ENCODE measurements at places on chromosomes 3 and 15.

DNA sequence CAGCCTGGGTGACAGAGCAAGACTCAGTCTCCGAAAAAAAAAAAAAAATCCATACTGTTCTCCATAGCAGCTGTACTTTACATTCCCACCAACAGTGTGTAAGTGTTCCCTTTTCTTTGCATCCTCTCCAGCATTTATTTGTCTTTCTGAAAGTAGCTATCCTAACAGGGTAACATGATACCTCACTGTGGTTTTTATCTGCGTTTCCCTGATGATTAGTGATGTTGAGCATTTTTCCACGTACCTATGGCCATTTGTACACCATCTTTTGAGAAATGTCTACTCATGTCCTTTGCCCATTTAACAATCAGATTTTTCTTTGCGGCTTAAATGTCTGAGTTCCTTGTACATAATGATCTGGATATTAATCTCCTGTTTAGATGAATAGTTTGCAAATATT lies 119.3 kb downstream of the RFX7 start:
- no peak for DNase-seq

DNA sequence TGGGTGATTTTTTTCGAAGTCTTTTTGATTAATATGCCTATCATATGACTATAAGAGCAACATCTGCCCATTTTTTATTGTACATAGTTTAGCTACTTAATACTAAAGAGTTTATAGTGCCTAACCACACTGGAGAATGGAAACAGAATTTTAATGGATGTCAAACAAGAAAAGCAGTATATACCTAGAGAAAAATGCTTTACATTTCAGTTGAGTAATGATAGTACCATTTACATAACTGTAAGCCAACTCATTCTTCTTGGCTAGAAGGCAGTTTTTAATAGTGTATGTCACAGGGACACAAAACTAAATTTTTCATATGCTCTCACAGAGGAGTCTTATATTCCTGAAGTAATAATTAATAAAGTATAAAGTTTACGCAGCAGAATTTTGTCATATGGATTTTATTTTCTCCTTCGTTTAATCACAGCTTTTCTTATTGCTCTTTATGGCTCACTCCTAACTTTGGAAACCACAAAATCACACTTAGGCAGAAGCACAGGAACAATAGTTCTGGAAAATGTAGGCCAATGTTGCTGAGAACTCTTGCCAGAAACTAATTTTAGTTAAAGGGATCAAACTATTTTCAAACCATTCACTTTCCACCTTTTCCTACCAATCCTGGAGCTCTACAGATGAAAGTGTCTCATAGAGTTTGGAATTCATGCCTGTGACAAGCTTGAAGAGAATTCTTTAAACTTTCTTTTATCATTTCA lies 243.6 kb downstream of the ZIC1 start:
- no peak for DNase-seq

DNA sequence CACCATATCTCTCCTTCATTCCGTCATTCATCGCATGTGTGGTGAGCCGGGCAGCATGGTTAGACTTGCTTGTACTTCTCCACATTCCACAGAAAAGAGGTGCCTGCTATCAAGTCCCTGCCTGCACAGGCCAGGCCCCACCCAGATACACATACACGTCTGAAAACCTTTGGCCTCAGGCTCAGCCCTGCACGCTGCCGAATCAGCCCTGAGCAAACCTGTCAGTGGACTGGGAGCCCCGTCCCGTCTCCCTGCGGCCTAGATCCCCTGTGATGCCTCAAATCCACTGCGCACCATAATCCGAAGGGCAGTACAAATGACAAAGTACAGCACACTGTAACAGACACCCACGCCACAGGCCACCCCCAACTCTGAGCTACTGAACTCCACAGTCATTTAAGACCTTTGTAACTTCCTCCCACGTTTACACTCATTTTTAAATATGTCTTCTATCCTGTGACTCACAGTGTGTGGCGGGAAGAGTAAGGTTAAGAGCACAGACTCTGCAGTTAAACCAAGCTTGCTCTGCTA lies 67.1 kb downstream of the MB21D2 start:
- DNase-seq: peak; percentile 77

DNA sequence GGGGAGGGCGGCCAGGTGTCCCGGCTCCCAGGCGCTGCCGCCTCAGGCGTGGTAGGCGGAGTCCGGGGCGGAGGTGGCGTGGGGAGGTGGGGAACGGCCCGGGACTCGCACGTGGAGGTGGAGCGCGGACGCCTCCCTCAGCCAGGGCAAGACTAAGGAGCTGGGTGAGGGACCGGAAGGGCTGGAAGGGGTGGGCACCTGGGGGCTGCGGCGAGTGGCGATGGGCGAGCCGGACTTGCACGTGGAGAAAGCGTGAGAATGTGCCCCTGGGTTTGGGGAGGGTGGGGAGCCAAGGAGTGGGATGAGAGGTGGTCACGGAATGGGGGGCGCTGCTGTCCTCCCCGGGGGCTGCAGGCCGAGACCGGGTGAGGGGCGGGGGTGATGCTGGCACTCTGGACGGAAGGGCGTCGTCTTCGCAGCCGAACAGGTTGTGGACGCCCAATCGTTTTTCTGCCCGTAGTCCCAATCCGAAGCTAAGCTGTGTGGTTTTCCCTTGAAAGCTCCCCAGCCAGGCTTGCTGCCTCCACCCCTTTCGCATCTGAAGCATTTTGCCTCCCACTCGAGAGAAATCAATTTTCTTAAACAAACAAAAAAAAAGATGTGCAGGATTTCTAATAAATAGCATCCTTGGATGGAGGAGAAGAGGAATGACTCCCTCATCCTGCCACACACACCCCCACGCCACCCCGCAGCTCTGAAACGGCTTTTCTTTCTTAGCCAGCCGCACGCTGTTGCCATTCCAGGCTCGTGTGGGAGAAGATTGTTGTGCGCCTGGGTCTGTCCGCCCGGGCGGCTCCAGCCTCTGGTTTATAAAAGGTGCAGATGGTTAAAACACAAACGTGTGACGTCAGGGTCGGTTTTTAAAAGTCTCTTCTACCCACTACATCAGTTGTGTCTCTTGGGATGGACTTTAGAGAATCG lies 62.5 kb upstream of the ANKRD28 start:
- DNase-seq: peak; percentile 85

DNA sequence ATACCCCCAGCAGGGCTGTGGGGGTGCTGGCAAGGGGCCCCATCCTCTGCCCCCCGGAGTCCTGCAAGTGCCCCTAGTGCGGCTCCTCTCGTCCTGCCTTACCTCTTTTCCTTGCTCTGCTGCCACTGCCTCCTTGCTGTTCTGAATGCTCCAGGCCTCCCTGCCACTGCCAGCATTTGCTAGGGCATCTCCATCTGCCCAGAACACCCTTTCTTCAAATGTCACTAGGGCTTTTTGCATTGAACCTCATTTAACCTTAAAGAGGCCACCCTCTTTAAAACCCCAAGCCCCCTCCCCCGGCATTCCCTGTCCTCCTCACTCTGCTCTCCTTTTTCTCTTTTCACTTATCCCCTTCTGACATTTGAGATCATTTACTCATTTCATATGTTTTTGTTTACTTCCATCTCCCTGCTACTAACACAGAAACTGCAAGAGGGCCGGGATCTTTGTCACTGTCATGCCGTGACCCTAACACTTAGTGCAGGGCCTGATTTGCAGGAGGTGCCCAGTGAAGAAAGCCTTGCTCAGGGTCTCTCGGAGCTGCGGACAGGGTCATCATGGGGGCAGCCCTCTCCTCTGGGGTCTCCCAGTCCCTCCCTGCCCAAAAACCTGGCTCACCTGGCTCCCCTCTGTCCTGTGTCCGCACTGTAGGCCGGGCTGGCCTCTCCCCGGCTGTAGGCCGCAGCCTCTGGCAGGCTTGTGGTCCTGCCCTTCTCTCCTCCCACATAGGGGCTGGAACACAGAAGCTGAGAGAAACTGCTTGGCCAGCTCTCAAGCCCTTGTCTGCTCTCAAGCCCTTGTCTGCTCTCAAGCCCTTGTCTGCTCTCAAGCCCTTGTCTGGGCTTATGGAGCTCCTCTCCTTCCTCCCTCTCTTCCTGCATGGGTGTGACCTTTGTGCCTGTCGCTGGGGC lies at the start of gene ACOX2:
TSS of gene ACOX2 (minus strand) at position 690 of the 911 bp plus-strand sequence. CDS start 2,084 bp downstream, outside the sequence.
- DNase-seq: no peak

- peak; percentile 73 for DNase-seq
Observed at GRCh38 chr3:24494618-24495325, at the start of gene THRB. Gene THRB, minus strand, starts transcription at chr3:24494850.

DNA sequence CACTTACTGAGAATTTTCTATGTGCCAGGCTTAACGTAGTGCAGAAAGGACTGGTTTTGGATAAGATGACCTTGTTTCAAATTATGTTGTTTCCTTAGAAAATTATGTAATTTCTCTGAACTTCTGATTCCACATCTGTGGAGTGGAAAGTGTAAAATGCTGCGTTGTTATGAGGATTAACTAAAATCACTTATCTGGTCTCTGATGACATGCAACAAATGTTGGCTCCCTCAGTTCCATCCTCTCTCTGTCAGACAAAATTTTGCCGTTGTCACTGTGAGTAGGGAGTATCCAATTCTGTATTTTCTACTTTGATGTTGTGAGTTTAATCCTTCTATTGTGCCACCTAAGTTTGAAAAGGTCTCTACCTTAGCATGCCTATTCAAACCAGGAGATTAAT lies 175.5 kb downstream of the KCNMB2 start:
- no peak for DNase-seq

DNA sequence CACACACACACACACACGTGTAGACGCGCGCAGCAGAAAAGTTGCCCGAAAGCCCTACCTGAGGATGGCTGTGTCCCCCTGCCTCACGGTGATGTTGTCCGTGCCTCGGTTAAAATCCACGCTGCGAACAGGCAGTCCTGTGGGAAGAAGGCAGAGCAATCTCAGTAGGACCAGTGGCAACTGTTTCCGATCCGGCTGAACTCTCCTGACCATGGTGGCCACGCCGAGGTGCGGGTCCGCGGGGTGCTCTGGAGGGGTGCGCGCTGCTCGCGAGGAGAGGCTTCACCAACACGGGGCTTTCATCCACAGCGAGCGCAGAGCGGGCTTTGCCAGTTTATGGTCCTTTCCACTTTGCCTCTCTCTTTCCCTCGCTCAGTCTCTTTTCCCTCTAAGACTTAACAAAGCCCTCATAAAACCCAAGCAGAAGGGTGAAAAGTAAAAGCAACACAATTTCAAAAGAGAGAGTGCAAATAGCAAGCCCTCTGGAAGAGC lies 422 bp downstream of the LSAMP start:
- peak; percentile 73 for DNase-seq

GRCh38 chr3:49570028-49570654 lies 15.9 kb downstream of the BSN start:
- no peak for DNase-seq

DNA sequence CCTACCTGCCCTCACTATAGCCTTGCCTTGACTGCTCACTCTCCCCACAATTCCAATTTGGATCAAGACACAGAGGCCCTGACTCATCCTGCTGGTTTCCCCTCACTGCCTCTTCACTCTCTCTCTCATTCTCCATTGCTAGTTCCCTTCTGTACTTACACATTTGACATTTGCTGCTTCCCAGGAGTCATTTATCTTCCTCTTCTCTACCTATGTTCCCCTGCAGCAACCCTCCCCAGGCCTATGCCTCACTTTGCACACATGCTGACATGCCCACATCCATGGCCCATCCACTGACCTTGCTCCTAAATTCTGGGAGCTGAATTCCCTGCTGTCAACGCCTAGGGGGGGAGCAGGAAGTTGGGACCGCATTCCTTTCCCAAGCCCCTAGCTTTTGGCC lies 82.2 kb downstream of the SRGAP3 start:
- DNase-seq: no peak

- DNase-seq: peak; percentile 78
Observed at GRCh38 chr15:101359365-101359947, 64.4 kb upstream of the SNRPA1 start.

- no peak for DNase-seq
Observed at GRCh38 chr3:179760944-179761343, 108.1 kb downstream of the USP13 start.

GRCh38 chr3:61522060-61522459 lies 39.3 kb upstream of the PTPRG start:
- DNase-seq: no peak

- DNase-seq: no peak
Observed at GRCh38 chr15:58951388-58952007, 18.0 kb upstream of the SLTM start.

DNA sequence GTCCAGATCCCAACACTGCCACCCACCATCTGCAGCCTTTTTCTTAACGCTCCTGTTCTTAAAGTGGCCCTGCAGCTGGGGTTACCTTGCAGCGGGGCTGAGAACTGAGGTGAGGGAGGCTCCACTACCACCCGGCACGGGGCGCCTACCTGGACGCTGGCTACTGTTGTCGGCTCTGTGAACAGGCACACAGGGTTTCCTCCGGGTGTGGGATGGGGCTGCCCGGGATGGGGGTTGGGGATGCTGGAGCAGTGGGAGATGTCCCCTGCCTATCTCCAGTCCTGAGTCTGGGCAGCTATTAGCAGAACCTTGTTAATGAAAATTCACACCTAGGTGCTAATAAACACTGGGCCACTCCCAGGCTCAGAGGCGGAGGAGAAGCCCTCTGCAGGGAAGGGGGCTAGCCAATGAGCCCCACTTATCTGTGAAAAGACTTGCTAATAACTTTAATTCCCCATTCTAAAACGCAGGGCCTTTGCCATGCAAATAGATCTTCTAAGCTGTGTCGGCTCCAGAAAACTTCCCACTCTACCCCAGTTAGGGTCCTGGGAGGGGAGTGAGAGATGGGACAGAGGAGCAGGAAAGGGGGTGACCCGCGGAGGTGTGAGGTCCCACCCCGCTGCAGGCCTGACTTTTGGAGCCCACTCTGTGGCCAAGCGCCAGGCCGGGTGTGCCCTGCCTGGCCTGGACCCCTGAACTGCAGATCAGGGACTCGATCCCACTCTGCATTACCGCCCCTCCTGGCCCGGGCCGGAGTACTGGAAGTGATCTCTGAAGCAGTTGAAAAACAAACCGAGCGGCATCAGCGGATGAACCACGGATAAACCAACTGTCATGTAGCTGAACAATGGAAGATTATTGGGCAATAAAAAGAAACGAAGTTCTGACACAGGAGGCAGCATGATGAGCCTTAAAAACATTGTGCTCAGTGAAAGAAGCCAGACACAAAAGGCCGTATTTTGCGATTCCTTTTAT lies 3.1 kb downstream of the MESP1 start:
- no peak for DNase-seq

- no peak for DNase-seq
Observed at GRCh38 chr3:136734382-136735070, 17.7 kb downstream of the STAG1 start.

DNA sequence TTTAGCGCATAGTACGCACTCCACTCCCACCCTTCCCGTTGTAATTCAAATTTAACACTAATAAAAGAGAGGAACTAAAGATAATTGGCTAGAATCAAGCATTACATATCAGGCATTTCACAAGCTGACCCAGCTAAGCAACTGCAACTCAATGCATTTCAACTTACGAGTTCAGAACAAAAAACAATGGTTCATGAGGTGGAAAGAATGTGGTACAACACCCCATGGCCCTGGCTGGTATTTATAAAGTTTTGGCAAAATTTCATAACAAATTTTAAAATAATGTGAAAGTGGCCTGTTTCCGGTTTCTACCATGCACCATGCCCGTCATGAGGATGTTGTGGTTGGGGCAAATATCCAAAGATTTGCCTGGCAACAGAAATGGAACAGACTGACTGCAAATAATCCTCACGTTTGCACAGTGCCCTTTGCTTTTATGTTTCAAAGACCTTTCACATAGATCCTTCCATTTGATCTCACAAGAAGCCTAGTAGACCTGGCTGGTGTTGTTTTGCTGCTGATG lies 455.3 kb upstream of the NR2F2 start:
- DNase-seq: no peak

GRCh38 chr3:63869940-63870614 lies 6.4 kb downstream of the ATXN7 start:
- DNase-seq: no peak

- no peak for DNase-seq
Observed at GRCh38 chr15:91769894-91770293, 83.6 kb upstream of the SLCO3A1 start.

- no peak for DNase-seq
Observed at GRCh38 chr15:29008846-29009245, 123.1 kb downstream of the APBA2 start.

Measured in head of caudate nucleus (tissue), 42 donors.